ENCODE measurements at places on chromosomes 1 and 21. TPM values are rescaled to one million over a fixed set of nuclear protein-coding genes. Genes with fewer than 3 reads are reported as not detected.

LCE2C gene
- 1.8 TPM for total RNA-seq

KCNE2 gene
- total RNA-seq = not detected

SCYL3 gene
- 14.4 TPM for total RNA-seq

CCDC17 gene
- 2.2 TPM for total RNA-seq

PDC gene
- not detected for total RNA-seq

SDCCAG8 gene
- 23.2 TPM for total RNA-seq

TNFRSF9 gene
- total RNA-seq = not detected

OLIG2 gene
- total RNA-seq = not detected

DCAF8 gene
- total RNA-seq = 124 TPM
